ENCODE measurements at places on chromosomes 1 and 21.
A peak's percentile ranks its signal among the peaks of the same experiment; 100 is the strongest.

GRCh38 chr1:77783141-77783540, 3.7 kb downstream of the MIGA1 start:
- H3K4me3 ChIP-seq = no peak overlapping the region
- H3K36me3 ChIP-seq = peaks cover 44% of the 10 kb centered on the region
- no peak overlapping the region for H3K27ac ChIP-seq
- no peaks in the 10 kb centered on the region for H3K27me3 ChIP-seq

- H3K27ac ChIP-seq = no peak overlapping the region
- H3K4me1 ChIP-seq = no peaks in the 10 kb centered on the region
- no peaks in the 10 kb centered on the region for H3K36me3 ChIP-seq
- no peak overlapping the region for H3K4me3 ChIP-seq
Measured at GRCh38 chr1:220516722-220517042, 11.3 kb upstream of the MARK1 start.

GRCh38 chr1:192627901-192628300, 8.0 kb upstream of the RGS13 start:
- no peaks in the 10 kb centered on the region for H3K36me3 ChIP-seq
- H3K27me3 ChIP-seq = no peaks in the 10 kb centered on the region
- H3K4me1 ChIP-seq = peaks cover 22% of the 10 kb centered on the region
- DNase-seq = no peak
- H3K27ac ChIP-seq = no peak overlapping the region

DNA sequence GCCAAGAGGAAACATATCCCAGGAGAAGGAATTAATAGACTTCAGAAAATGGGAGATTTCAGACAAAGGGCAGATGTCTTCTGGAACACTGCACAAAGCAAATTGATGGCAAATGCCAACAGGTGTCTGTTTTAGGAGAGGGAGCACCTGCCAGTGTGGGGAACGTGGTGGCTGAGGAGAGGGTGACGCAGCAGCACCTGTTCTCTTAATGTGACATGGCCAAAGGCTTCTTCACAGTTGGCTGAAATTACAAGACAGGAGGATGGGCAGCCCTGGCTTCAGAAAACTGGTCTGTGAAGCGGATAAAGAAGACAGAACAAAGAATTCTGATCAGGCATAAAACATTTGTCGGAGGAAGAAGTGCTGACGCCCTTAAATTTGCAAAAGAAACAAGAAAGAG, 178.7 kb upstream of the RUNX1 start:
- no peak for DNase-seq
- H3K27me3 ChIP-seq = no peaks in the 10 kb centered on the region
- no peaks in the 10 kb centered on the region for H3K36me3 ChIP-seq
- H3K27ac ChIP-seq = no peak overlapping the region
- no peak overlapping the region for H3K4me3 ChIP-seq

- no peaks in the 10 kb centered on the region for H3K36me3 ChIP-seq
- no peak overlapping the region for H3K4me3 ChIP-seq
Measured at GRCh38 chr1:157992031-157992832, 1.2 kb upstream of the KIRREL1 start.

DNA sequence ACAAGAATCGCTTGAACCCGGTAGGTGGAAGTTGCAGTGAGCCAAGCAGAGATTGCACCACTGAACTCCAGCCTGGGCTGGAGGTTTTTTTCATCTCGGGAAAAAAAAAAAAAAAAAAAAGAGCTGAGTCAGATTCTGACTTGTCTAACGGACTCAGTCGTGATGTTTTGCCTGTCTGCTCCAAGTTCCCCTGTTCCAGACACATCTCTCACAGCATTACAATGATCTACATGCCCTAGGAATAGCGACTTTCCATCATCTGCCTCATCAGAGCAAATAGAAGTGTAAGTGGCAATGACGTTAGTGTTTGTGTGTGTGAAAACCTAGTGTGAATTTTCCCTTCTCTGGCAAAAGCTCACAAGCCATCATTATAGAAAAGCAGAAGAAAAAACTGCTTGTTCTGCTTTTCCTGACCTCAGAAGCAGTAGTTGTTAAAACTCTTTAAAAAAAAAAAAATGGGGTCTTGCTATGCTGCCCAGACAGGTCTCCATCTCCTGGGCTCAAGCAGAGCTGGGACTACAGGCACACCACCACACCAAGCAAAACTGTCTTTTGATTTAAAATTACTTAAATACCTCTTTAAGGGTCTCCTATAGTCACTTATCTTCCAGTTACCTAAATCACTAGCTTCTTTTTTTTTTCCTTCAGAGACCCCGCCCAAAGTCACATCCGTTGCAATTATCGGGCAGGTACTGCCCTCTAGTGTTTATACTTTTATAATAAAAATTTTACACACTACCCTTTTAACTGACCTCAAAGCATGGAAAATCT, 37.3 kb downstream of the PLEKHO1 start:
- no peak overlapping the region for H3K4me3 ChIP-seq
- no peak for DNase-seq
- no peaks in the 10 kb centered on the region for H3K27me3 ChIP-seq
- H3K36me3 ChIP-seq = no peaks in the 10 kb centered on the region
- H3K27ac ChIP-seq = no peak overlapping the region

- H3K36me3 ChIP-seq = no peaks in the 10 kb centered on the region
- no peak overlapping the region for H3K4me3 ChIP-seq
- DNase-seq = no peak
- peaks cover 5% of the 10 kb centered on the region for H3K4me1 ChIP-seq
- no peak overlapping the region for H3K27ac ChIP-seq
Measured at GRCh38 chr1:178189814-178190213, 95.9 kb downstream of the RASAL2 start.

- H3K27ac ChIP-seq = peak overlapping the region; percentile 99
- DNase-seq = peak; percentile 59
- H3K4me3 ChIP-seq = peak overlapping the region; percentile 50
- H3K4me1 ChIP-seq = peaks cover 70% of the 10 kb centered on the region
Measured at GRCh38 chr1:234600418-234601281, 9.3 kb downstream of the IRF2BP2 start.

- H3K36me3 ChIP-seq = no peaks in the 10 kb centered on the region
- H3K4me3 ChIP-seq = no peak overlapping the region
- no peak for DNase-seq
- no peak overlapping the region for H3K27ac ChIP-seq
Measured at GRCh38 chr1:31739346-31739745, 24.8 kb downstream of the ADGRB2 start.

DNA sequence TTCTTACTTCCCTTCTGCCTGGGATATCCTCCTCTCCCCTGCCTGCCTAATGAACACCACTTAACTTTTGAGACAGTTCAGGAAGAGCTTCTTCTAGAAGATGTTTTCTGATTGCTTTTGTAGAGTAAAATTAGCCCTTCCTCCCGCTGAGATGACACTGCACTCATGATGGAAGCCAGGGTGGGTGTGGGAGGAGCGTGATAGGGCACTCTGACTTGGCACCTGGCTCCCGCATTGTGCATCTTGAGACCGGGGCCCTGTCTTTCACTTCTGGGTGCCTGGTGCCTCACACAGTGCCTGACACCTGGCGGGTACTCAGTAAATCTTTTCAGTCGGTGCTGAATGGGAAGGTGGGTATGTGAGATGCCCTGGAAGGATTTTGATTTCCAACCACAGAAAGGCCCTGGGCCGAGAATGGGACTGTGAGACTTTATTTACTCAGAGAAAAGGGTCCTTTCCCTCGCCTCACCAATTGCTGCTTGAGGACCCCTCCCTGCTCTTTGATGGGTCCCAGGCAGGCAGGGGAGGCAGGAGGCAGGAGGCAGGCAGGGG, 6.8 kb downstream of the THEM5 start:
- H3K27me3 ChIP-seq = no peaks in the 10 kb centered on the region
- H3K4me1 ChIP-seq = no peaks in the 10 kb centered on the region
- no peak overlapping the region for H3K27ac ChIP-seq
- no peak for DNase-seq
- H3K36me3 ChIP-seq = no peaks in the 10 kb centered on the region

DNA sequence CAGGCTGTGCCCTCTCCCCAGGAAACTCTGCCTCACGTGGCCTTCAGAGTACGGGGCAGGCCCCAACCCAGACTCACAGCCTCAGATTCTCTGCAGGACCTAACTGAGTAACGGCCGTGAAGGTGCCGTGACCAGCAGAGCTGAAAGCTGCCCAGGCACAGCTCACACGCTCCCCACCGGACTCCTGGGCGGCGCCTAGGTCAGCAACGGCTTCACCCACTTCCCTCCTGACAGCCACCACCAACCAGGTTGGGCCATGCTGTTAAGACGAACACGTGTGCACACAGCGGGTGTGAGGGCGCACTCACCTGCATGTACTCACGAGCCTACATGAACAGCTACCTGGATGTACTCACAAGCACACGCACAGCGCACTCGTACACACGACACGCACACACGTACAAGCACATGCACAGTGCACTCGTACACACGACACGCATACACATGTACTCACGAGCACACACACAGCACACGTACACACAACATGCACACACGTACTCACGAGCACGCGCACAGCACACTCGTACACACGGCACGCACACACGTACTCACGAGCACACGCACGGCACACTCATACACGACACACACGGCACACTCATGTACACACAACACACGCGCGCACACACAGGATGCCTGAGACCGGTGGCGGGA, 8.7 kb upstream of the TNFRSF4 start:
- peaks cover 88% of the 10 kb centered on the region for H3K36me3 ChIP-seq
- no peaks in the 10 kb centered on the region for H3K4me1 ChIP-seq
- no peak overlapping the region for H3K27ac ChIP-seq
- no peaks in the 10 kb centered on the region for H3K27me3 ChIP-seq

- H3K36me3 ChIP-seq = no peaks in the 10 kb centered on the region
- no peaks in the 10 kb centered on the region for H3K27me3 ChIP-seq
- no peak for DNase-seq
- no peak overlapping the region for H3K4me3 ChIP-seq
- H3K27ac ChIP-seq = no peak overlapping the region
- H3K4me1 ChIP-seq = peaks cover 8% of the 10 kb centered on the region
Measured at GRCh38 chr21:37677006-37677405, 239.3 kb downstream of the KCNJ6 start.

DNA sequence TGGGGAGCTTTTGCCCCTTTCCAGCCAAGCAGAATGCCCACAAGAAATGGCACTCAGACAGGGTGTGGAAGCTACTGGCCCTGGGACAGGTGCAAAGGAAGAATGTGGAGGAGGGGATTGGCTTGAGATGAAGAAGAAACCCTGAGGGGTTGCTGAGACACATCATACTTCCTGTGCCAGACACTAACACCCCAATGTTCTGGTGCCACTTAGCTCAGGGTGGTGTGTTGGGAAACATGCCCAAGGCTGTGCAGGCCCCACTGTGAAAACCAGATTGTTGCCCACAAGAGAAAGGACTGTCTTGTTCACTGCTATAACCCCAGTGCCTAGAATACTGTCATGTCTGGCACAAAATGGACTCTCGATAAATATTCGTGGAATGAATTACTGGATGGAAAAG, 9.9 kb upstream of the PAQR6 start:
- H3K27ac ChIP-seq = no peak overlapping the region
- no peaks in the 10 kb centered on the region for H3K27me3 ChIP-seq

GRCh38 chr1:118297521-118297920, 112.5 kb upstream of the SPAG17 start:
- no peak overlapping the region for H3K27ac ChIP-seq
- no peak overlapping the region for H3K4me3 ChIP-seq
- no peaks in the 10 kb centered on the region for H3K27me3 ChIP-seq
- DNase-seq = no peak
- H3K4me1 ChIP-seq = no peaks in the 10 kb centered on the region
- H3K36me3 ChIP-seq = no peaks in the 10 kb centered on the region

- no peaks in the 10 kb centered on the region for H3K27me3 ChIP-seq
- no peaks in the 10 kb centered on the region for H3K4me1 ChIP-seq
- no peak overlapping the region for H3K27ac ChIP-seq
- H3K4me3 ChIP-seq = no peak overlapping the region
- no peaks in the 10 kb centered on the region for H3K36me3 ChIP-seq
Measured at GRCh38 chr1:49045371-49045770, 268.7 kb upstream of the BEND5 start.

GRCh38 chr1:165853528-165854075, 26.2 kb downstream of the UCK2 start:
- no peak overlapping the region for H3K27ac ChIP-seq
- H3K36me3 ChIP-seq = no peaks in the 10 kb centered on the region
- no peaks in the 10 kb centered on the region for H3K27me3 ChIP-seq
- DNase-seq = no peak
- H3K4me1 ChIP-seq = no peaks in the 10 kb centered on the region

DNA sequence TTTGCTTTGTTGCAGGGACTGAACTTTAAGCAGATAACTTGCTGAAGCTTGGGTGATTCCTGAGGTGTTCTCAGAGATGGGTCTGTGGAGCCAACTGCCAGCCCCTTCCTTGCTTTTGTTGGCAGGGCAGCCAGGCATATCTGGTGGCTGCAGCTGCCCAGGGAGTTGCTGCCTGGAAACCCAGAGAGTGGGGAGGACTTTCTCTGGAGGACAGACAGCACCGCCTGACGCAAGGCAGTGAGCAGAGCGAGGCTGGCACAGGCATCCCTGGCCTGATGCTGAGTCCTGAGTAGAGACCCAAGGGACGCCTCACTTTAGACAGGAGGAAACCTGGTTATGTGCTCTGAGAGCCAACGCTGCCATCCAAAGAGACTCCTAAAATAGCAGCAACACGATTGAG, 9.8 kb upstream of the OLFML2B start:
- H3K27ac ChIP-seq = no peak overlapping the region
- no peaks in the 10 kb centered on the region for H3K4me1 ChIP-seq
- H3K36me3 ChIP-seq = no peaks in the 10 kb centered on the region
- no peaks in the 10 kb centered on the region for H3K27me3 ChIP-seq

DNA sequence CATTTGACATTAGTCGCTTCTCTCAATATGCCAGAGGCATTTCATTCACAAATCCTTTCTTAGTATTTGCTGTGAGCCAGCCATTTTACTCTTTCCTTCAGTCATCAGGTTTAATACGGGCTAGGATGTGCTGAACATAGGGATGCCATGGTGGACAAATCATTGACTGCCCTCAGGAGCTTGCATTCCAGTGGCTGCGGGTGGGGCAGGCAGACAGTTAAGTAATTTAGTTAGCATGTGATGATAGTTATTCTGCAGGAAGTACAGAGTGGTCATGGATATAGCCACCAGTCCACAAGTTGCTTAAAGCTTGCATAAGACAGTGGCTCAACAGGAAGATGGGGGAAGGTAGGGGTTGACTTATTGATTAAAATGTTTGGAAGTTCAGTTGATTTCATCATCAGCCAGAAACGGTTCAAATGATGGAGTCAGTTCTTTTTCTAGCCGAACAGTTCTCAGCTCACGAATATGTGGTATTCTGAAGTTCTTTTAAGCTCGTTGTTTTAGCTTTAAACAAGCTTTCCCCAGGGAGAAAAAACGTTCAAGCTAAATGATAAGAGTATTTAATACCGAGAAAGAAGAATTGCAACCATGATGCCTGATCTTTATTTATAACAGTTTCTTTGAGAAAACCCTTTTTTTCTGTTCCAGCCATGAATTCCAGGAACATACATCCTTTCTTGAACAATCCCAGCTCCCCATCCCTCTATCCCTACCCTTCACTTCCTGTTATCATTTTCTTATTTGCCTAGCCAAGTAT, 1.4 kb downstream of the SLC22A15 start:
- no peaks in the 10 kb centered on the region for H3K27me3 ChIP-seq
- H3K27ac ChIP-seq = peak overlapping the region; percentile 78
- peaks cover 12% of the 10 kb centered on the region for H3K4me1 ChIP-seq
- H3K4me3 ChIP-seq = peak overlapping the region; percentile 61

GRCh38 chr21:31483146-31483545, 139.1 kb upstream of the TIAM1 start:
- DNase-seq = no peak
- H3K27me3 ChIP-seq = no peaks in the 10 kb centered on the region
- H3K4me1 ChIP-seq = no peaks in the 10 kb centered on the region
- no peak overlapping the region for H3K4me3 ChIP-seq
- no peaks in the 10 kb centered on the region for H3K36me3 ChIP-seq
